ENCODE measurements at places on chromosomes 2 and 18. TPM values are rescaled to one million over a fixed set of nuclear protein-coding genes. Genes with fewer than 3 reads are reported as not detected.

The ANKRD62 gene
- total RNA-seq: not detected

GRCh38 chr2:140353541-140353940, 1573.4 kb upstream of the NXPH2 start:
- peak; percentile 57 for DNase-seq

- no peak for DNase-seq
Observed at GRCh38 chr2:1970341-1970740, 226.0 kb upstream of the PXDN start.

- peak; percentile 61 for DNase-seq
Observed at GRCh38 chr2:241314226-241315092, 1.0 kb downstream of the HDLBP start.

Data from LHCN-M2 (cell line).